ENCODE measurements at places on chromosomes 6 and 20.

- DNase-seq: no peak
Measured at GRCh38 chr6:54112151-54112650, 958 bp downstream of the MLIP start.

DNA sequence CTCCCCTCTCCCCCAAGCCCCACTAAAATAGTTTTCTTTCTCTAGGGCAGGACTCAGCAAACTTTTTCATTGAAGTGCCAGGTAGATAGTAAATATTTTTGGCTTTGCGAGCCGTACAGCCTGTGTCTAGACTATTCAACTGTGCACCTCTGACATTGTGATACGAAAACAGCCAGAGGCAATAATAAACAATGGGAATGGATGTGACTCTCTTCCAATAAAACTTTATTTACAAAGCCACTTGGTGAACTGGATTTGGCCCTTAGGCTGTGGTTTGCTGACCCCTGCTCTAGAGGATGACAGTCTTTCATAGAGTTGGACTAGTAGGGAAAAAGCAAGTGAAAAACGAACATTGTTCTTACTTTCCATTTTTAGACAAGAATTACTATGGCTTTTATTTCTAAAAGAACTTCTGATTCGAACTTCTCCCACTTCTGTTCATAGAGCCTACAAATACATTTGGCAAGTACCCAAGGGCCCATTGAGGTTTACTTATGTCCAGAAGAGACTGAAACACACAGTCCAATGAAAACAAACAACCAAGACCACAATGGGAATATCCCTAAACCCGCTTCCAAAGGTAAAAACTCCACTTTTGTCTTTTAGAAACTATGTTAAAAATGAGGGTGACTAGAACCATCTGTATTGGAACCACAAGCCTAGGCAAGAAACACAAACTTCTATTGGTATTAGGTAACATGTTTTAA is 46.4 kb upstream of the CDKAL1 start:
- no peak for DNase-seq

DNA sequence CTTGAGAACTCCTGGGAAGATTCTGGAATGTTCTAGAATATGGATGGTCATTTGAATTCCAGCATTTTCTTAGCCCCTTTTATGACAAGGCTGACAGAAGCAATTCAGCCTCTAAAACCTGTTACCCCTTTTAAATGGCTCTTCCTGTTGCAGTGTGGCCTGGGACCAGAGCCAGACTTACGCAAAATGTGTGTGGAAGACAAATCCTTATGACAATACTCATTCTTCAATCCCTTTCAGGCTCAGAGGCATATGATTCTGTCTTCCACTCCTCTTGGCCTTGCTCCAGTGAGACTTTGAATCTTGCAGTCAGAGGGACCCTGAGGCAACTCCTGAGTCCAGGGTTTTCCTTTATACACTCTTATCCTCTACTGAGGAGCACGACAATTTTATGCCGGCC is 287.0 kb downstream of the CLIC5 start:
- no peak for DNase-seq

GRCh38 chr6:26554697-26555504 is 16.7 kb downstream of the HMGN4 start:
- no peak for DNase-seq

DNA sequence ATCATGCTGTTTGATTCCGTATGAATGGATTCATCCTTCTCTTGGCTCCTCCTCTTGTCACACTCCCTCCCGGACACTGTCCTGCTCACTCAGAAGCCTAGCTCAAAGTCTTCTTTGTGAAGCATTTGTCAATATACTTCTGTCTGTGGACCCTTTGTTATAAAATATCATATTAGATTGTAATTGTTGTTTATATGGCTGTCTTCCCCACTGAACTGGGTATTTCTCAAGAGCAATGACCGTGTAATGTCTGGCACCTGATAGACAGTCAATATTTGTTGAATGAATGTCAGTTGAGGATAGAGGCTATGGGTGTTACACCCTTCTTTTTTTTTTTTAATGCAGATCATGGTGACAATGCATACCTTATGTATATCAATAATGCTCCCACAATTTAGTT is 335.3 kb downstream of the SOX4 start:
- DNase-seq: no peak

- DNase-seq: no peak
Measured at GRCh38 chr6:92892626-92893170, 526.7 kb downstream of the EPHA7 start.

GRCh38 chr6:3324262-3324942 is 65.7 kb downstream of the PSMG4 start:
- no peak for DNase-seq

GRCh38 chr20:44394452-44394701 is 38.9 kb downstream of the HNF4A start:
- no peak for DNase-seq
